ENCODE measurements at places on chromosomes 2 and 18.

DNA sequence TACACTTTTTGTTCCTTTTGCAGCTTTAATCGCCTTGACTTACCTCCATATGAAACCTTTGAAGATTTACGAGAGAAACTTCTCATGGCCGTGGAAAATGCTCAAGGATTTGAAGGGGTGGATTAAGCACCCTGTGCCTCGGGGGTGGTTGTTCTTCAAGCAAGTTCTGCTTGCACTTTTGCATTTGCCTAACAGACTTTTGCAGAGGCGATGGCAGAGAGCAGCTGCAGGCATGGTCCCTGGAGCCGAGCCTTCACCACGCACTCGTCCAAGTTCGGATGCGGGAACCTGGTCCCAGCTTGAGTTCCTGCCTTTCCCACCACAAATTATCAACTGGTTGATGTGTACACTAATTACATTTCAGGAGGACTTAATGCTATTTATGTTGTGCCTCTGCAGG lies 232.7 kb downstream of the ALPK2 start:
- no peak for DNase-seq

GRCh38 chr2:37396890-37397565 lies 52.6 kb downstream of the QPCT start:
- no peak for DNase-seq

- no peak for DNase-seq
Measured at GRCh38 chr2:217981084-217981730, 21.6 kb downstream of the TNS1 start.

- DNase-seq, result no peak
Measured at GRCh38 chr18:51149670-51150069, 47.8 kb downstream of the MEX3C start.

GRCh38 chr2:113979191-113980128 lies 89.6 kb downstream of the ACTR3 start:
- DNase-seq, result no peak

DNA sequence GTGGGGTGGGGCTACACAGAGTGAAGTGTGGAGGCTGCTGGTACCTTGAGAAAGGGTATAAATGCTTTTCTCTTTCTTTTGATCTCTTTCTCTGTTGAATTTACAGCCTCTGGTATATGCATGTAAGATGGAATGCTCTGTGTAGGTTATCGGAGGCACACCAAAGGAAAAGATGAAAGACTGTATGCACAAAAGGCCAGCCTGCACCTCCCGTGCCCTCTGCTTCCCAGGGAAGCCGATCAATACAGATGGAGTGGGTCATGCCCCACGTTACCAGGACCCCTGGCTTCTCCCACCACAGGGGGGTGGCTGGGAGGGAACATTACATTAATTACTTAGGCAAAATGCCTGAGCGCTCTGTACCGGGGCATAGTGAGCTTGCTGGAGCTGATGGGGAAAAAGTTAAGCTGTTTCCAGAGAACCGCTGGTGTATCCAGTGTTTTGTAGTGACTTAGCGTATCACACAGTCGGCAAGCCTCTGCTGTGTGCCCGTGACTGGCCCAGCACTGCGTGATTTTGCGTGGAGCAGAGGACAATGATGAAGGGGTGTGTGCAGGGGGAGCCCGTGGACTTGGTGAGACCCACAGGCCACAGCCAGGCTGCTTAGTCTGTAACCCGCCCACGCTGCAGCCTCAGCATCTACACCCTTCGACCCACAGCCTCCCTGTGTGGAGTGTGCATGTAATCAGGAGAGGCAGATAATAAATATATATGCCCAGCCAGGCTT lies 8.0 kb downstream of the ALLC start:
- no peak for DNase-seq

DNA sequence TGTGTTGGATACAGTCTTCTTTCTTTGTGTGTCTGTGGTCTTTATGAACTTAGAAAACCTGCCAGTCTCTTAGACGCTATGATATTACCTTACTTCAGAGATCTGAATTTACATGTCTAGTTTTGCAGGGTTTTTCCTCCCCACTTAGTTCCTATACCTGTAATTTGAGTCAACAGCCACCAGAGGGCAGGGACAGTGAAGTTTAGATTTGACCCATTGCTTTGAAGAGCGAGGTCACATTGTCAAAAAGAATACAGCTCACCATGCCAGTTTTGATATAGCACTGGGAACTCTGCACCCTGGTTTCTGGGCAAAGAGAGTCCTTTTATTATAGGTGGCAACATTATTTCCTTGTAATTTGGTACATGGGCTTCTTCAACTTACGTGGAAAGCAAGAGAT lies 102.3 kb downstream of the MAPK4 start:
- no peak for DNase-seq

- DNase-seq, result no peak
Measured at GRCh38 chr2:96884299-96885094, 14.6 kb upstream of the SEMA4C start.

DNA sequence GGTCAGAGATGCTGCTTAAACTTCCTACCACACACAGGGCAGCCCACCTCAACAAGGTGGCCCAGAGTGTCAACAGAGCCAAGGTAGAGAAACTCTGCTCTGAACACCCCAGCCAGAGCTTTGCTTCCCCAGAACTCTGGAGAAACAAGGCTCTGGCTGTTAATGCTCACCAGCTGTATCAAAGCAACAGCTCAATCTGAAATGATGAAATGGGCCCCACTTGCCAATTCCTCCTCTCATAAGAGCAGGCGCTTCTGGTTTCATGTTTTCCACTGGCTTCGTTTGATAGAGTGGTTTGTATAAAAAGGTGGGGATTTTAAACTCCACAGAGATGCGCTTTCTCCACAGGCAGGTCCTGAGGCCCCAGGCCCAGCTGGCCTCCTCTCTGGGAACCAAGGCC lies 60.9 kb upstream of the TFCP2L1 start:
- DNase-seq, result no peak

DNA sequence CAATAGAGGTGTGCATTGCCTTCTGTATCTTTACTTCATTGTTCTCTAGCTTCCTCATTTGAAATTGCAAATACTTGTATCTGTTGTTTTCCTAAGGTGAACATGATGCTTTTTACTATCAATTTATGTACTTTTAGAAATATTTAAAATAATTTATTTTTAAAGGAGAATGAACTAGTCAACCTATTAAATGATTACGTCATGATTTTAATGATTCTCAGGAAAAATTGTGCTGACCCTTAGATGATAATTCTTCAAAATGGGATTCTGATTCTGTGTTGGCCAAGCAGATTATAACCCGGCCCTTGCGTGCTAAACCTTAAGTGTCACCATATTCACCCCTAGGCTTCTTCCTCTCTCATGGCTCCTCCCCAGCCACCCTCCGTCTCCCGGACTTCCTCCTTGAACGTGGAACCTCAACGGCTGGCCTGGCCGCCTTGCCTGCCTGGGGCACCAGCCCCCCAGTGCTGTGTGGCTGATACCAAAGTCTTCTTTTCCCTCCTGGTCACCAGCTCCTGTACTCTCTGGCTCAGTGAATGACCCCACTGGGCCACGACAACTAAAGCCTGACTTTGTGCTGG lies 292.0 kb downstream of the GBX2 start:
- no peak for DNase-seq

GRCh38 chr2:166343467-166343866 lies 32.3 kb downstream of the SCN9A start:
- DNase-seq, result no peak

- DNase-seq, result no peak
Measured at GRCh38 chr18:23668731-23669130, 6.0 kb upstream of the ANKRD29 start.

- DNase-seq, result no peak
Measured at GRCh38 chr2:223488814-223489213, 113.3 kb downstream of the SCG2 start.

GRCh38 chr2:10764896-10765295 lies 43.5 kb downstream of the ATP6V1C2 start:
- no peak for DNase-seq

DNA sequence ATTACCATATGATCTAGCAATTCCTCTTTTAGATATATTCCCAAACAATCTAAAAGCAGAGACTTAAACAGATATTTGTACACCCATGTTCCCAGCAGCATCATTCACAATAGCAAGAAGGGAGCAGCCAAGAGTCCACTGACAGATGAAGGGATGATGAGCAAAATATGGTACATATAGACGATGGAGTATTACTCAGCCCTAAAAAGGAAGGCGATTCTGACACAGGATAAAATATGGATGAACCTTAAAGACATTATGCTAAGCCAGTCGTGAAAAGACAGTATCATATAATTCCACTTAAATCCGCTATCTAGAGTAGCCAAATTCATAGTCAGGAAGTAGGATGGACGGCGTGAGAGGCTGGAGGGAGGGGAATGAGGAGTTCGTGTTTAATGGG lies 20.4 kb downstream of the HS6ST1 start:
- DNase-seq, result no peak

DNA sequence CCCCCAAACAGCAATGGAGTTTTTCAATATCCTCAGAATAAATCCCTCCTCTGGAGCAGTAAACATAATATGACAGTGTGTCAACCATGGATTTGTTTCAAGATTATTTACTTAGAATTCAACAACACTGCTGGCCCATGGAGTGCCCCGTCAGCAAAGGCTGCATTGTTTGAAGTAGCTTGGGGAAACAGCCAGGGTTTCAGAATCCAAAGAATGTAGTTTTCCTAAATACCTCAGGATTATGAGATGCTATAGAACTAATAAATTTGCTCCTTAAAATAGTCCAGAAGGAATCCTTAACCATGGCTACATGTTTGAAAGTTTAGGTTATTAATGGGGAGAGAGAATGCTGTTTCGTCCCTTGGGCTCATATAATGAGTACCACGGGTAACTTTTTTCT lies 13.1 kb upstream of the CETN1 start:
- no peak for DNase-seq

GRCh38 chr2:217331523-217332416 lies 471.9 kb upstream of the TNP1 start:
- no peak for DNase-seq

GRCh38 chr2:113169002-113169530 lies 4.7 kb upstream of the PSD4 start:
- no peak for DNase-seq

- DNase-seq, result no peak
Measured at GRCh38 chr2:15169326-15170069, 391.6 kb downstream of the NBAS start.

- no peak for DNase-seq
Measured at GRCh38 chr2:227817850-227818674, 4.4 kb downstream of the CCL20 start.

- DNase-seq, result no peak
Measured at GRCh38 chr2:107202962-107203591, 317.1 kb upstream of the ST6GAL2 start.

DNA sequence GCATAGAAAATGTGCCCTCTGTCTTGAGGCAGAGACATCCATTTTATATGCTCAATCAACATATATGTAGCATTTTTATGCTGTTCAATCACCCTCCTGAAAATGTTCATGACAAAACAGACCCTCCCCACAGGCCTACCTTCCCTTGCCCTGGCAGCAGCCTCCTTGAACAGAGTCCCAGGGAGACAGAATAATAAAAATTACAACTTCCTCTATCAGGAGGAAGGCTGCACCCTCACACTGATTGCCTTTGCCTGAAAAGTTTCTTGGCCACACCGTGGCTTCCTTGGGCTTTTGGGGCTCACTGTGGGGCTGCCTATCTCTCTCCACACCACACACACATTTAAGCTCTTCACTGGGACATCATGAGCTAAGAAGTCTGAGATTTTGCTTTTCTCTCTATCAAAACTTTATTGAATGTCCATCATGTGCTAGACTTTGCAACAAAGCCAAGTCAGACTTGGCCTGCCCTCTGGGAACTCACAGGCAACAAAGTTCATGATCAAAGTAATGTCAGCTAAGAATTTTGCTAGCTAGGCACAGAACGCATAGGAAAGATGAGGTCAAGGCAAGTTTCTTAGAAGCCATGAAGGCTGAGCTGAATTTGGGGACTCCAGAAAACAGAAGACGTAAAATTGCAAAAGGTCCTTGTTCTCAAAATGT lies 101.6 kb downstream of the BCL2L11 start:
- no peak for DNase-seq

GRCh38 chr2:218582076-218582475 lies 13.4 kb downstream of the CNOT9 start:
- no peak for DNase-seq

GRCh38 chr2:71666094-71666474 lies 212.7 kb downstream of the DYSF start:
- no peak for DNase-seq

DNA sequence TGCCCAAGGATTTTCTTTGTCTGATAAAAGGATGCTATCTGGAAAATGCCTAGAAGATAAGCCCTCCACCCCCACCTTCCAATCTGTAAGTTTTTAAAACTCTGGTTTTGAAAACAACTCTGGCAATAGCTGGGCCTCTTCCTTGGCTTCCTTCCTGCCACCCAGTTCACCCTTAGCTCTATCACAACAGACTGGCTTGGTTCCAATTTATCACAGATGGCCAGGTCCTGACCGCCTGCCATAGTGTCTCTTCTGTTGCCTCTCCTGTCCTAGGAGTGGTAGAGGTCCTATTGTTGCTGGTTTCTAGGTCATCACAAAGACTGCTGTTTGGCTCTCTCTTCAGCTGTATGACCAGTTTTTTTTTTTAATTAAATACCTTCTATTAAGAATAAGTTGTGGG lies 1727.9 kb upstream of the SLC39A10 start:
- no peak for DNase-seq

DNA sequence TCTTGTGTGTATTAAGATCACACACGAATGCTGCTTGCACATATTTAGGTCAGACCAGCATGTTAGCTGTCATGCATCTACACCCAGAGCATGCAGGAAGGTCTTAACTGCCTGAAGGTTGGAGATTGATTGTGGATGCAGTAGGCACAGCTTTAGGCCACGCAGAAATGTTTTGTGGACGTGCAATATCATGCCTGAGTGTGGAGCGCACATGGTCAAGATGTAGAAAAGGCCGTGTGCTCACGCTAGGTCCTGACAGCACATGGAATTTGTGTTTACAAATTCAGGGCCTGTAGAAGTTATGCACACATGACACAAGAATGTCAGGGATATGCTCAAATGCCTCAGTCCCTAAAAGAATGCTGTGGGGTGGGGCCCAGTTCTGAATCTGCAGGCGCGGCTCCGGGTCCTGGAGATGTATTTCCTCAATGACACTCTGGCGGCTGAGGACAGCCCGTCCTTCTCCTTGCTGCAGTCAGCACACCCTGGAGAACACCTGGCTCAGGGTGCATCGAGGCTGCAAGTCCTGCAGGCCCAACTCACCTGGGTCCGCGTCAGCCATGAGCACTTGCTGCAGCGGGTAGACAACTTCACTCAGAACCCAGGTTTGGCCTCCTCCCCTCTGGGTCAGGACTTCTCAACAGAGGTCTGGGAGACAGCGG lies 27.9 kb downstream of the MARCO start:
- no peak for DNase-seq

- no peak for DNase-seq
Measured at GRCh38 chr2:230824406-230824978, 40.2 kb upstream of the ITM2C start.

- no peak for DNase-seq
Measured at GRCh38 chr2:207188626-207189419, 23.1 kb upstream of the KLF7 start.

DNA sequence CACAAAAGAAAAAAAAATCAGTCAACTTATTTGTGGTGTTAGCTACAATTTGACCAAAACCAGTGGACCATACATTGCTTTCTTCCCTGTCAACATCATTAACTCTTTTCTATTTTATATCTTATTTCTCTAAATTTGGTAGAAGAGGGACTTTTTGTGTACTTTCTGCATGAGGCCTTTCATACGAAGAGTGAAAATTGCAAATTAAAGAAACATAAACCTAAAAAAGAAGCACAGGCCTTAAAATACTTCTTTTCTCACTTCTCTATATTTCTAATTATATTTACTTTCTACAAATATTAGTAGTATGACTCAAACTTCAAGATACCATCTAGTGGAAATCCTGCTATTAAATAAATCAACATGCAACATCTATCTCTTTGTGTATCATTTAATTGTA lies 1073.4 kb upstream of the ZEB2 start:
- no peak for DNase-seq

- no peak for DNase-seq
Measured at GRCh38 chr2:160362541-160362940, 131.1 kb downstream of the RBMS1 start.
